ENCODE measurements at places on chromosomes 16 and 17.

GRCh38 chr16:73071131-73071940, 23.4 kb upstream of the ZFHX3 start:
- DNase-seq = no peak

- DNase-seq = no peak
Observed at GRCh38 chr16:81040842-81041241, 5.2 kb downstream of the ATMIN start.

- DNase-seq = no peak
Observed at GRCh38 chr17:13634021-13634420, 32.3 kb upstream of the HS3ST3A1 start.

- DNase-seq = no peak
Observed at GRCh38 chr16:11439790-11440656, 94.8 kb downstream of the RMI2 start.

GRCh38 chr17:8465356-8465755, 29.7 kb downstream of the NDEL1 start:
- DNase-seq = no peak

- no peak for DNase-seq
Observed at GRCh38 chr17:21376081-21376758, at the start of gene KCNJ12. Gene KCNJ12, plus strand, starts transcription at chr17:21376357. Its CDS starts 38,986 bp downstream, at chr17:21415343.

DNA sequence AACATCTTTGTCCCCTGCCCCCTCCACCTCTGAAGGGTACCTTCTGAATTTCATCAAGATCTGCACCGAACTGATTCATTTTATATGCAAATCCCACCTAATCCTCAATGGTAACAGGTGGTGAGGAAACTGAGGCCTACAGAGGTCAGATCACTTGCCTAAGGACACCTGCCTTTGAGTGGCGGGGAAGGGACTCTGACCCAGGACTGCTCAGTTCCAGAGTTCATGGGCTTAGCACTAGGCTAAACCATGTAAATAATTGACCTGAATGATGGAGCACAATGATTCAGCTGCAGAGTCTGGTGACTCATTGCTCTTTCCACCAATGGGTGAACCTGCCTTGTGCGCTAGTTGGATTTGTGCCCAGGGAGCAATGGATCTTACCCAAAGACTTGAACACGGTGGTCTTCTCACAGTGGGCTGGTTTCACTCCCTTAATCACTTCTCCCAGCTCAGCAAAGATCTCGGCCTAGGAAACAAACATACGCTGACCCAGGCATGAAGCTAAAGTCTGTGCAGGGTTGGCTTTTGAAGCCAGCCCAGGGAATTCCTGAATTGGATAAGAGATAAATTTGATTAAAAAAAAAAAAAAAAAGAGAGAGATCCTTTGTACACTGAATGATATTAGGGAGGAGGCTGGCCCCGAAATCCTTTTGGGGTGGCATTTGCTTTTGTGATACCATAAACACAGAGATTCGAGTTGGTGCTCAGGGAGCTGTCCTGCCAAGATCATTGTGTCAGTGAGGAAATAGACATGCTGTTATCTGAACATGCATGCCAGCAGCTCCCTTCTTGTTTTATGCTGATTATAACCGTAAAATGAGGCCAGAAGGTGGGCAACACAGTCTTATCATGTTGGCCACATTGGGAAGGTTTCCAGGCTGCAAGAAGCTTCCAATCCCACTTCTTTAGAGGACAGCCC, 17.0 kb downstream of the CRYM start:
- DNase-seq = no peak

GRCh38 chr16:535446-536405, 8.2 kb downstream of the CAPN15 start:
- no peak for DNase-seq

DNA sequence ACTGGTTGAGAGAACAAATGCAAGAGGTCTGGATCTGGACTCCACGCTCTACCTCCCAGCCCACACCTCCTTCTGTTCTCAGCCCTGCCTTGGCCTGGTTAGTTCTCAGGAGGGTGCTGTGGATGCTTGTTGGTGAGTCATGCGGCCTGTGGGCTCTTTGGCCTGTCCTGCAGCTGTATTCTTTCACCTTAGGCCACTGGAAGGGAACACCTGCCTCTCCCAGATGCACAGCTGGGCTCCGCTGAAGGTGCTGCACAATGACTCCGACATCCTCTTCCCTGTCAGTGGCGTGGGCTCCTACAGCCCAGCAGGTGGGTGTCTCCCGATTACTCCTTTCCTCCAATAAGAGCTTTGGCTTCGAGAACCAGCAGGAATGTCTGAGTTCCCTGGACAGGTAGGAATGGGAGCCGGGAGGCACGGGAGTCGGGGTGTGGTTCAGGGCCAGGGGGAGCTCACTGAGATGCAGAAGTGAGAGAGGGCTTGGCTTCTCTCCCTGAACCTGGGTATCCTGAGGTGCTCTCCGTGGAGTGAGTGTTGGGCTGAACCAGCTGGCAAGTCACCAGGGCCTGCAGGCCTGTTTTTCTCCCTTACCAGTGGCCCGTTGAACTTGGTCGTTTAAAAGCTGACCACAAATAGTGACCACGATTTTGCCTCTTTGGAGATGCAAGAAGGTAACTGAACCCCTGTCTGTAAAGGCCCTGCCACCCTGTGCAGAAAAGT, 85.0 kb downstream of the SNX29 start:
- no peak for DNase-seq

- DNase-seq = no peak
Observed at GRCh38 chr17:65171752-65172151, 34.6 kb downstream of the RGS9 start.

Data from GM19239 (cell line).